Left ventricle myocardium inferior (tissue), 1 donor: ENCODE measurements at places on chromosomes 11 and 22. TPM values are rescaled to one million over a fixed set of nuclear protein-coding genes. Genes with fewer than 3 reads are reported as not detected.

DNA sequence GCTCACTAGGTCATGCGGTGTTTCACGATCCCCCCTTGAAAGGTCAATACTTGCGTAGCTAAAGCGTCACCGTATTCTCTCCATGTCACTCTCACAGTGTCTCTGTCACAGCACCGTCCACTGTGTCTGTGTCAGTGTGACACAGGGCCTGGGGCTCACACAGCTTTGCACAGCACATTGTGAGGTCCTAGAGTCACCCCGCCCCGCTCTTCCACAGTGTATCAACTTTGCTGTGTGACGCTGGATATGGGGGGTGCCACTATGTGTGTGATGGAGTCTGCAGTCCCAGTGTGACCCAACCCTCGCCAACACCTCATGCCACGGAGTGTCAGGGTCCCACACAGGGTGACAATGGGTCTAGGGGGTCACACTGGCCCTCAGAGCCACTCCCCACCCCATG, 583 bp downstream of the P4HA3 start:
- no peak for DNase-seq

DNA sequence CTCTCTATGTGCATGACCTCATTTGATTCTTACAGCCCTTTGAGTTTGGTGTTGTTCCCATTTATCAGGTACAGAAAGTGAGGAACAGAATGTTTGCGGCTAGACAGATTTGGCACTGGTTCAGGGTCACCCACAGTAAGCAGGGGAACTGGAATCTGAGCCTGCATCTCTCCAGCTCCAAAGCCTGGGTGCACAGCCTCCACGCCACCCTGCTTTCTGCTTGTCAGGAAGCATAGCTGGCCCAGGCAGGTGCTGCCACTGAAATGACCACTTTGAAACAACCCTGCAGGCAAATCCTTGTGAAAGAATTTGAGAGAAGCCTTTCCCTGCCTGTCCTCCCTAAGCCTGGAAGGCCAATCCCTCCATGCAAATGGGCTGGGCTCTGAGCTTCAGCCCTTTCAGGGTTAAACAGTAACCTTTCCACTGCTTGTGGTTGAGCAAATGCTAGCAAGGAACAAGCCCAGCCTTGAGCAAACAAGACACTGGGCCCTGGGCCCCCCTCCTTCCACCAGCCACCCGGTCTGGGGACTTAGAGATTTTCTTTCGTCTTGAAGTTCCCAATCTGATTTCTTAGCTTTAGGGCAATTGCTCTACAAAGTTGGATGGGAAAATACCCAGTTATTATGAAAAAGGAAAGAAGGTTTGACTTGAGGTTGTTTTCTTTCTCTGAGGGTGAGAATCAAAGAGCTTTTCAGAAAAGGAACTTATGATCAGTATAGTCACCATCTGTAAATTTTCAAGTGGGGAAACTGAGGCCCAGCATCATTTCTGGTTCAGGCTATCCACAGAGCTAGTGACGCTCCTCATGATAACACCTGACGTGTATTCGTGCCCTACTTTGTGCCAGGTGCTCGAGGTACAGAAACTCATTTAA, 19.4 kb downstream of the EHF start:
- DNase-seq, result no peak

- DNase-seq, result no peak
Observed at GRCh38 chr11:117396970-117397369, 69.3 kb downstream of the CEP164 start.

DNA sequence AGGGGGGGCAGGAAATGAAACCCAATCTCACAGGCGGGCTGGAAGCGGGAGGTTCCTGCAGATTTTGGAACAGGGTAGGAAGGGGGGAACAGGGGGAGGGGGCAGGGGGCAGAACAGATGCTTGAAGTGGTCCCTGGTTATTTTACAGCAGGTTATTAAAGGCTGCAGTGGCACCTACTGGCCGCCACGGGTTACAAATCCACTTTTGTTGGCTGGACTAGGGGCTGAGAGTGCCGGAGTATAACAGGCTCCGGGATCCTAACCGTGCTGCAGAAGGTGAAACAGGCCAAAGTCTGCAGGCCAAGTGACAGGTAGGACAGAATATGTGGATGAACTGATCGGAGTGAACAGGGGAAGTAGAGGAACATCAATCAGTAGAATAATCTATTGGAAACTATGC, 2.5 kb downstream of the ROBO3 start:
- no peak for DNase-seq

- no peak for DNase-seq
Observed at GRCh38 chr11:78869293-78869692, 294.6 kb upstream of the NARS2 start.

The VPS26B gene
- 37.6 TPM for total RNA-seq

The MB gene
- total RNA-seq, result 16,708 TPM
